ENCODE measurements at places on chromosomes 6 and 20.

DNA sequence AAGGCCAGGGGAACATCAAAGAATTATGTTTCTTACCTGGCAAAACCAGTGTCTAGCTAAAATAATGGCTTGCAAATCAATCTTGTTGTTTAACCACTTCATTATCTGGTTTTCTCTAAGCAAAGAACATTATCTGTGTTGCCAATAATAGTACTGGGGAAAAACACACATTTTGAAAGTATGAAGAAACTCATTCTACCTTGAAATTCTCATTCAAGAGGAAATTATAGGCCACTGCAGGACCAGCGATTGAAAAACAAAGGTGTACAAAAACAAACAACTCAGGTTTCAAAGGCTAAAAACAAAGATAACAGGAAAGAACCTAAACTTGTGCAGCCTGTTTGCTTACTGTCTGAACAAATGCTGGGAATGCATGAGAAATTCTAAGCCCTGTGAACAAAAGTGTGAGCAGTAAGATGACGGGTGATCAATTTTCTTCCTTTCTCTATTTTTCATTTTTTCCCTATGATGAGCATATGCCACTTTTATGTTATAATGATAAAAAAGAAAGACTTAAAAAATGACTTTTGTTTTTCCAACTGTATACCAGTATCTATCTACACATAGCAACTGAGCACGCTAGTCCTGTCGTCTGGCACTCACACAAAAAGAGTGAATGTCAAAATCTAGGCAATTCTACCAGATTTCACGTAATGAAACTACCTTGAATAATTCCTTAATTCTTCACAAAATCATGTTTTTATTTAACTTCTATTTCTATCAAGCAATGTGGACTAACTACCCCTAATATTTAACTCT is 117.9 kb downstream of the SGK1 start:
- no peak for DNase-seq

- no peak for DNase-seq
Observed at GRCh38 chr20:2631228-2631627, 21.2 kb upstream of the NOP56 start.

- no peak for DNase-seq
Observed at GRCh38 chr6:160198606-160199211, 59.9 kb downstream of the SLC22A2 start.

DNA sequence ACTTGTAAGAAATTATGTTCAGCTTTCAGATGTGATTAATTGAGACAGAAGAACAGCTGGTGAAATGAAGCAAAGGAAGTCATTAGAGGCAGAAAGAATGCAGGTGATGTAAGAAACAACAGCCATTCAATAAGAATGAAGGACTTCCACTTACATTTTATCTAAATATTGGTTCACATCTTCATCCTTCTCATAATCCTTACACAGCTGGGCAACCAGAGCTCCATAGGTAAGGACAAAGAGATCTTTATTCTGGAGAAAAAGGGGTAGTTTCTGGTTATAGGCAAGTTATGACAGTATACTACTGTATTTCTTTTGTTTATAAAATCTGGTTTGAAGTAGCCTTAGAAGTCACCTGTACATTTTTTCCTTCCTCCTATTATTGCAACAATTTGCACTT is 2.3 kb downstream of the TRAPPC3L start:
- no peak for DNase-seq

- no peak for DNase-seq
Observed at GRCh38 chr6:24252280-24252679, 105.6 kb downstream of the DCDC2 start.

- DNase-seq, result no peak
Observed at GRCh38 chr20:41141153-41141815, 3.9 kb downstream of the PLCG1 start.

- no peak for DNase-seq
Observed at GRCh38 chr6:133093956-133094355, 147.2 kb upstream of the EYA4 start.

Measured in D341Med (cell line).